Activated T-cell treated with anti-CD3 and anti-CD28 coated beads for 4 hours (primary cell): ENCODE measurements at places on chromosomes 1 and 21.

DNA sequence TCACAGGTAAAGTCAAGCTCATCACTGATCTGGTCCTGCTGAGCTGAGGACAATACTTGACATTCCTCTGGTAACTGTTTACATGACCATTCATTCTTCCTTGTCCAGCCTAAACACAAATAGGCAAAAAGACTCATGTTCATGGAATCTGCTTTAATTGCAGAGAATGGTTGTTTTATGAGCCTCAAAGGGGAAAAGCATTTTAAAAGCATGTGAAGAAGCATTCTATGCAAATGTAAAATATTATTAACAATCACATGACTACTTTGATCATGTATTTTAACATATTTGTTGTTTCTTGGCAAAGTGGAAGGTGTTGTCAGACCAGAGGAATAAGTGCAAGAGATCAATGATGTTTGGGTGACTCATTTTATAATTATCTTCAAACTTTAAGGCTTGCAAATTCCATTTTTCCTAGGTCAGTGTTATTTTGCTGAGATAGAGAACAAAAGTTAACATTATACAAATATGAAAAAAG, 133.7 kb downstream of the RUNX1 start:
- no peak for DNase-seq

DNA sequence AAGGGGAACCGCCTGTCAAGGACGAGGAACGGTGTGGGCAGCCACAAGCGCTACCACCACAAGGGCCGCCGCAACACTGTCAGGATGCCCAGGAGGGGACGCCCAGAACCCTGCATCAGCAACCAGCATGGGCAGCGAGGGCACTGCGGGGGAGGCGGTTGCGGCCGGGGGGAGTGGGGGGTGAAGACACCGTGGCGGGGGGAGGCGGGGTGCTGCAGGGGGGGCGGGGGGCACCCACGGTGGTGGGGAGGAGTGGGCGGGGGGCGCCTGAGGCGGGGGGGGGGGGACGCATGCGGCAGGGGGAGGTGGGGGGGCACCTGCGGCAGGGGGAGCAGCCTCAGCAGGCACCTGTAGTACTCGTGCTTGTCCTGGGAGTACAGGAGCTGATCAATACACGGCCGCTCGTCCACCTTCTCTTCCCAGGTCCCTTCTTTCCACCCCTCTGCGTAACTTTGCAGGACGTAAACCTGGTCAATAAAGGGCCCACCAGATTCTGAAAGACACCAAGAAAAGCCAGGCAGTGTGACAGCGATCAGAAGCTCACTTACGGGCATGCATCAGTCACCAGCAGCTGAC, 4.6 kb downstream of the POFUT2 start:
- DNase-seq = no peak

DNA sequence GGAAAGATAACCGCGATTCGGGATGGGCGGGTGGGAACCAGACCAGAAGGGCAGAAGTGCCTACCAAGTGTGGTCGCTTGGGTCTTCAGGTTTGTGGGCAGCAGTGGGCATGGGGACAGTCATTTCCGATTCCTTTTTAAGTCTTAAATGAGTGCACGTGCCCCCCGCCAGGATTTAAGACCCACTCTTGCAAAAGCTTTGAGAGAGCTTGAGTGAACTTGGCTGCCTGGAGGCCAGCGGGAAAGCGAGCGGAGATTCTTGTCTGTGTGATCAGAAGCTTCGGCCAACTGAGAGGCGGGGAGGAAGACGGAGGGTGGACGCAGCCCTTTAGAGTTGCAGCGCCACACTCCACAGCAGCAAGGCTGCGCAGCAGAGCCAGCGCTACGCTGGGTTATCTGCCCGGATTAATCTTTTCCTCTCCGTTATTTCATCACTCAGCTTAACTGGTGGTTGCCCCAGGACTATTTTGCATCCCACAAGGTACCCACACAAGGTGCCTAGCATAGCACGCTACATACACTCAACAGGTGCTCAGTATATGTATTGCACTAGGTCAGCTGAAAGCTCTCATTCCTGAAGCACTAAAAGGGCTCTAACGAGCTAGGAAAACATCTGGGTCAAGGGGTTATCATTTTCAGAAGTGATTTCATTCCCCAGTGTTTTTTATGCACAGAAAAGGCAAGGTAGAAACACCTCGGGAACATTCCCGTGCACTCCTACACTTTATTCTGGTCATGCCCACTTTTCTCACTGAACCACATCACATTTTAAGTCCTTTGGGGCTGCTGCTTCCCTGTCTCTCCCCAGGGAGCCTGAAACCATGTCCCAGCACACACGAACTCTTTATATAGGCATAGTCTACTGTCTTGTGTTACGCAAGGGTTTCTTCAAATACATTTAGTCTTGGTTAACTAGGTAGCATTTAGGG, 1.5 kb upstream of the BATF3 start:
- DNase-seq = peak; percentile 21

GRCh38 chr1:225581186-225581585, 71.7 kb downstream of the ENAH start:
- no peak for DNase-seq

GRCh38 chr1:232470711-232471110, 159.2 kb downstream of the SIPA1L2 start:
- DNase-seq = no peak
